ENCODE measurements at places on chromosomes 3 and 15. TPM values are rescaled to one million over a fixed set of nuclear protein-coding genes. Genes with fewer than 3 reads are reported as not detected.
A peak's percentile ranks its signal among the peaks of the same experiment; 100 is the strongest.

ASB14 gene
- not detected for total RNA-seq

CCR2 gene
- total RNA-seq = 0.26 TPM

GP5 gene
- not detected for total RNA-seq

- DNase-seq = no peak
Observed at GRCh38 chr15:90482124-90483011, 47.4 kb upstream of the CRTC3 start.

GRCh38 chr15:25185791-25186190, 231.0 kb downstream of the SNRPN start:
- no peak for DNase-seq

DNA sequence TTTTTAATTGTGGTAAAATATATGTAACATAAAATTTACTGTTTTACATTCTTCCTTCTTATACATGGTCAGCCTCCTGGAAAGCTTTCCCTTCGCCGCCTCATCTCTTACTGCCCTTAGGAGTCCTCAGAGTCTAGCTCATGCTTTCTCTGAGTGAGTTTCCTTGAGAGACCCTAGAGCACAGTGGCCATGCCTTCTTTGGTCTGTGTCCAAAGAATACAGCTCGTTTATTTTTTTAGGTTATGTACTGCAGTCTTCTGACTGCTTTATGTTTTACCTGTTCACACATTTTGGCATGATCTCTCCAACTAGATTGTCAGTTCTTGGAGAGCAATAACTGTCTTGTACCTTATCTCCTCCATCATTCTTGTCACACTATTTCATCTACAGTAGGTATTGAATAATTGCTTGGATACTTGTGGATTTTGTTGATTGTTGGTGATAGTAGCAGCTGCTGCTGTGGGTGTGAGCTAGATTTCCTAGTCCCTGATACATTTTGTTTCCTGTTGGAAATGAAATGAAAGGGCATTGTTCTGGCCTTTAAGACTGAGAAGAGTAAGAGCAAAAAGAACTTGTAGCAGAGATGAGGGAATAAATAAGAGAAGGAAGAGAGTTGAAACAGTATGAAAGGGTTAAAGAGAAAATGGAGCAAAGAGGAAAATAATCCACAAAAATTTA, 10.9 kb downstream of the ARIH2 start:
- DNase-seq = no peak

DNA sequence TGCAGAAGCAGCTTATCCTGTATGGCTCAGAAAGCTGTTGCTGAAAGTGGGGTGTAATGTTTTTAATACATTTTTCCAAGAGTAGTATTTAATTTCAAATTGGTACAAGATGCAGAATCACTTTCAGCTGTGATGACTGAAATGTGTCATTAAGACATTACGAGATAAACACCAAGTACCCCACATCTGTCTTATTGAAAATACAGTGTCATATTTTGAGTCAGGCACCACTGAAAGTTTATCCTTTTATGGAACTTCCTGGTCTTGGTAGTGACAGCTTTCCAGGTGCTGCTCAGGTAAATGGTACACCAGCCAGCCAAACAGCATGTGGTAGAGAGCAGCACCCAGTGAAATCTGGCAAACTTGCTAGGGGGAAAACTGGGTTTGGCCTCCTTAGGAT, 16.9 kb downstream of the ASTE1 start:
- no peak for DNase-seq

DNA sequence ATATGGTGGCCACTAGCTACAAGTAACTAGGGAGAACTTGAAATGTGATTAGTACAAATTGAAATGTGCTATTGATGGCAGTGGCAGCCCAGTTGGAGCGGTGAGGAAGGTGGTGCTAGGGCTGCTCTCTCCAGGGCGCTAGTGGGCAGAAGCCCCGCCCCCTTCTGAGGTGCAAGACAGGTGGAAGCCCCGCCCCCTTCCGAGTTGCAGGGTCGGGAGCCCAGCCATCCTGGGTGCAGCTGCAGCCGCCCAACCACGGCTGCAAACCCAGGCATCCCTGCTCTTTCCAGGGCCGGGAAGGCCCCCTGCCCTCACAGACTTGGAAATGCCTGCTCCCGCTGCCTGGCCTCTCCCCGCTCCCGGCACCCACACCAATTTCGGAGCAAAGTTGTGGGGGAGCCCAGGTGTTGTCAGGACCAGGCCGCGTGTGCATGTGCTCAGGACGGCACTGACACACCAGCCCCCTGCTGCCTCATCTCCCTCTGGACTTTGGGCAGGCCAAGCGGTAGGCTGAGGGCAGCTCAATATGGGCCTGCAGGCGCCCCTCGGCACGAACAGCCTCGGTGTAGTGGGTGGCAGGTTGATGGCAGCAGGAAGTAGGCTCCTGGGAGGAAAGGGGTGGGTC, 10.0 kb downstream of the ATR start:
- no peak for DNase-seq

GRCh38 chr15:60464836-60465630, 13.9 kb downstream of the ICE2 start:
- DNase-seq = no peak

DNA sequence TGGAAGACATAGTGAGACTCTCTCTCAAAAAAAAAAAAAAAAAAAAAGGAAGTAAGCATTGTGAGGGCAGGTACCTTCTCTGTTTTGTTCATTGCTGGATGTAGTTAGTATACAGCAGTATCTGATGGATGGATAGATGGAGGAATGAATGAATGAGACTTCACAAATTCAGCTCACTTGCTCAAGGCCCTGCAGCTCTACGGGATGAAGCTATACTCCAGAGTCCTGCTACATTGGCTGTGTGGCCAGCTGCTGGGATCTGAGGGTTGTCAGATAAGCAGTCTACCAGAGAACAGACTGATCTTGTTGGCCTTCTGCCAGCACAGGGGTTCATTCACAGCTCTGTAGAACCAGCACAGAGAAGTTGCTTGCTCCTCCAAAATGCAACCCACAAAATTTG, 35.0 kb downstream of the MLH1 start:
- DNase-seq = no peak

DNA sequence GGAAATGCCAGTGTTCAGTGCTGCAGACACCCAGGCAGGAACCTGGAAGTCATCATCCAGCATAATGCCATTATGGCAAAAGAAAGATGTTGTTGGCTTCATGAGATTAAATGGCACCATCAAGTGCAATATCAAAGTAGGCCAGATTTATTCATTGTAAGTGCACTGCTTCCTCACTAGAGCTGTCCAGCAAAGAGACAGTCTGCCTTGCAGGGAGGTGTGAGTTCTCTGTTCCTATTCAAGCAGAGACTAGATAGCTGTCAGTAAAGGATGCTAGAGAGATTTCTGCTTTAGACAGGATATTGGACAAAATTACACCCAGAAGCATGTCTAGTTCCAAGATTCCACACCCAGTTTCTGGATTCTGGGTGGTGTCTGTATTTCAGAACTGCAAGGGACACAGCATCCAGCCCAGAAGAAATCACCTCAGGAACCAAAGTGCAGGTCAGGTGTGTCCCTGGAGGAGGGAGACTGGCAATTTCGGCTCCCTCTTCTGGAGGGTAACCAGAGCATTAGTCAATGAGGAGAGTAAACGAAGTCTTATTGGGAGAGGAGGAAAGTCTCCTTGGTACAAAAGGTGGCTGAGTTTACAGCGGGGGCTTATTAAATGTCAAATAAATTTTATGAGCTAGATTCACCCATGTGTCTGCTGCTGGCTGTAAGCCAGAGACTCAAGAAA, 377.3 kb downstream of the EPHB1 start:
- DNase-seq = no peak

DNA sequence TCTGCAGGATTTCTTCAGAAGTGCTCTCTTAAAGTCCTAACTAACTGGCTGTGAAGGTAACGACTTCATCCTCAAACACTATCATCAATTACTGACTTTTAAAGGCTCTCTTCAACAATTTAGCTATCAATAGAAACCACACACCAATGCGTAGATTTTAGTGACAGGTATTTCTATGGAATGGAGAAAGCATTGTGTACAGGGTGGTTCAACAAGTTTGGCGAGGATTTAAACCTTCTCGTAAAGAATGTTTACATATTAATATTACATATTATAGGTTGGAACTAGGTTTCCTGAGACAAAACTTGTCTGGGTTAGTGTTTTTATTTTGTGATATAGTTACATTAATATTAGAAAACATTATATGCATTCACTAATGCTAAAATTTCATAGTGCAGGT, 233.6 kb downstream of the CHL1 start:
- no peak for DNase-seq

DNA sequence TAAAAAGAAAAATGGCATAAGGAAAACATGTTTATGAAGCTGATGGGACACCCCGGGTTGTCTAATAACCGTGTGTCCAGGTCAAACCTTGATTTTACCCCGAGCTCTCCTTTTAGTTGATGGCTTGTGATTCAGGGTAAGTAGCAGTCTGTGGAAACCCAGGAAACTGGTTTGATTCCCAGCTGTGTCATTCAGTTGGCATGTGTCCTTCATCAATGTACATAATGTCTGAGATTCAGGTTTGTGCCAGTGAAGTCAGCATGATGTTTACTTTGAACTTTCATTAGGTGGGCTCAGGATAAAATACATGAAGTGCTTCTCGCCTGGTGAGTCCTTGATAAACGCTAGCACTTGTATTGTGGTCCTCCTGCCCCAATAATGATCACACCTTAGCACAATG, 4.3 kb upstream of the COPG1 start:
- DNase-seq = no peak

DNA sequence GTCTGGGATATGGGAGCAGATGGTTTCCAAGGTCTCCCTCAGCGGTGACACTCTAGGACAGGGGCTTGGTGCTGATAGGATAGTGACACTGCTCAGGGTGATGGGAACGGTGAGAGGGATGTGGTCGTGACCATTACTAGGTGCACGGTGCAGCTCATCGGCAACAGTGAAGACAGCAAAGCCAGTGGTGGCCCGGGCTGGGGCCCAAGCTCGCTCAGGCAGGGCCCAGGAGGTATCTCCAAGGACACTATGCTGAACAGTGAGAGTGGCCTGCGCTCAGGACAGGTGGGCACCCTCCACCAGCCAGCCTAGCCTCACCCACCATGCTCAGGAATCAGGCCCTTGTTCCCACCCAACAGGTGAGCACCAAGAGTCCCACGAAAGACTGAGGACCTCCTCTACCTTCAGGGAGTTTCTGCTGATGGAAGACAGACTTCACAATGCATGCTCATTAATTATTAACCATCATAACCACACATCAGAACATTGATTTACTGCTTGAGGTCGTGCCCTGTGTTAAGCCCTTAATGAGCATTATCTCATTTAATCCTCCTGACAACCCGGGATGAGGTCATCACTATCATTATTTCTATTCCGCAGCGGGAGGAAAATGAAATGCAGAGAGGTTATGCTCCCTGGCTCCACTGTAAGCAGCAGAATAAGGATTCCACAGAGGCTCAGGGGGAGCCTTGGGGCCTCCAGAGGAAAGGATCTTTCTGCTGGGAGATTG, 269.4 kb downstream of the UACA start:
- no peak for DNase-seq

DNA sequence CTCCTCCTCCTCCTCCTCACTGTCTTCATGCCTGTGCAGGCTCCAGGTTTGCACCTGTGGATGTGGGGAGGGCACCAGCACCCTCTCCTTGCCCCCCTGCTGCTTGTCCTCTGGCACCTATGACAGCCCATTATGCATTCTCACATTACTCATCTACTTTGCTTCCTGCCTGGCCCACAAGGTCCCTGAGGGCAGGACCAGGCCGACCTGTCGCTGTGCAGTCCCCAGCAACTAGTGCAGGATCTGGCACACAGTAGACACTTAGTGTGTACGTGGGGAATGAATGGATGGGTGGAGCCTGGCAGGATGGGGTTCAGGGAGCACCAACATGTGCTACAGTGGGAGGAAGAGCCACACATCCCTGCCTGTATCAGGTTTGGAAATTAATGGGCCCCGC, 58.3 kb upstream of the TMEM115 start:
- no peak for DNase-seq

DNA sequence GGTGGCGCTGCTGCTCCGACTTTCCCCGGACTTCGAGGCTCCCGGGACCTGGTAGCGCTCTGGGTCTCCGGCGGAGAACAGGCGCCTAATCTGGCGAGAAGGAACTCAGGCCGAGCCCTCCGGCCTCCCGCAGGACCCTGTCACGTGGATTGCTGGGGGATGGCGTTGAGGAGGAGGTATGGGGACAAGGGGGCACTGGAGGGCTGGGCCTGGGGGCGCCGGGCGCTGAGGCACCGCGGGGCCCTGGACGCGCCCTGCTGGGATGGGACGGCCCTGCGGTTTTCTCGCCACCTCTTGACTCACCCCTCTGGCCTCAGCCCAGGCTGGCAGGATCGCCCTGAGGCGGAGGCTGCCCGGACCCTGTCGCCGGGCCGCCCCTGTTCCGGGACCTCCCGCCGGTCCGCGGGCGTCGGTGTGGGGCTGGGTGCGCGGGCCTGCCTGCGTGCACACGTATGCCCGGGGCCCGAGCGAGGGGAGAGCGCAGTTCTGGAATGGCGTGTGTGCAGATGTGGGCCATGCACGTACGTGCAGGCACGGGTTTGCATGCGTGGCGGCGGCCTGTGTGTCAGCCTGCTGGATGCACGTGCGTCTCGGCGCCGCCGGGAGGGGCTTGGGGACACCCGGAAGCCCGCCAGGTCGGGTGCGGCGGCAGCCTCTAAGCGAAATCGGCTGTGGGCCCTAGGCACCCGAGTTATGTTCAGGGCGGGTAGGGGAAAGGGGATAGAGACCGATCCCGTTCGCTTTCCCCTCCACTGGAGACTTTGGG, 752 bp downstream of the C15orf39 start:
- DNase-seq = peak; percentile 94

DNA sequence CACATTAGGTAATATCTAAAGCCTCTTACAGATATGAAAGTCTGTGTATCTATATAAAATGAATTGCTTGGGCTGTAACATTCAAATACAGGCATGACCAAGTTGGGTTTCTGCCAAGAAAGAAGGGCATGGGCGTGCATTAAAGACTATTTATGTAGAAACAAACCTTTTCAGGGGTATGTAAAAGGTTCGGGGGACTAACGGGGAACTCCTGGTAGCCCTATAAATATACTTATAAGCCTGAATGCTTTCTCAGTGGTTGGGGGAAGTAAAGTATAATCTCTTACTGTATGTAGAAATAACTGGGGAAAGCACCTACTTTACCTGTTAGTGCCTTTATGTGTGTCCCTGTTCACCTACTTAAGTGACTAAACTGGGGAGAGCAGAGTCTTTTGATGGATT, 154.5 kb upstream of the TBL1XR1 start:
- DNase-seq = no peak

GRCh38 chr3:43176666-43177065, 70.8 kb upstream of the POMGNT2 start:
- no peak for DNase-seq

GRCh38 chr15:83887404-83887803, 233.5 kb downstream of the ADAMTSL3 start:
- DNase-seq = no peak

DNA sequence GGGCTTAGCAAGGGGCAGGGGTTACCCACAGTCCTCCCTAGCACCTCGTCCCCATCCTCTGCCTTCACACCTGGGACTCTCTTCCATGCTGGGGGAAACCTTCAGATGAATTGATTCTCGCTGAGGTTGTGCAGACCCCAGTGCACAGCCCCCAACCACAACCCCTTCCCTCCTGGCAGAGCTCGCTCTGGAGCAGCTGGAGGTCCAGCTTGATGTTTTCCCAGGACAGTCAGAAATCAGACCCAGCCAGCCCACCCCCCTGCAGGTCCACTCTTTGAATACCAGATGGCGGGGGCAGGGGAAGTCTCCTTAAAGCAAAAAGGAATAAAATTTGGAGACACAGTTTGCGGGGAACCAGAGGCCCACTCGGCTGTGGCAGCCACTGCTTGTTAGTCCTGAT, 234.4 kb downstream of the XXYLT1 start:
- no peak for DNase-seq

All from suprapubic skin (tissue), 4 donors.